ENCODE measurements at places on chromosomes 1 and 21.

DNA sequence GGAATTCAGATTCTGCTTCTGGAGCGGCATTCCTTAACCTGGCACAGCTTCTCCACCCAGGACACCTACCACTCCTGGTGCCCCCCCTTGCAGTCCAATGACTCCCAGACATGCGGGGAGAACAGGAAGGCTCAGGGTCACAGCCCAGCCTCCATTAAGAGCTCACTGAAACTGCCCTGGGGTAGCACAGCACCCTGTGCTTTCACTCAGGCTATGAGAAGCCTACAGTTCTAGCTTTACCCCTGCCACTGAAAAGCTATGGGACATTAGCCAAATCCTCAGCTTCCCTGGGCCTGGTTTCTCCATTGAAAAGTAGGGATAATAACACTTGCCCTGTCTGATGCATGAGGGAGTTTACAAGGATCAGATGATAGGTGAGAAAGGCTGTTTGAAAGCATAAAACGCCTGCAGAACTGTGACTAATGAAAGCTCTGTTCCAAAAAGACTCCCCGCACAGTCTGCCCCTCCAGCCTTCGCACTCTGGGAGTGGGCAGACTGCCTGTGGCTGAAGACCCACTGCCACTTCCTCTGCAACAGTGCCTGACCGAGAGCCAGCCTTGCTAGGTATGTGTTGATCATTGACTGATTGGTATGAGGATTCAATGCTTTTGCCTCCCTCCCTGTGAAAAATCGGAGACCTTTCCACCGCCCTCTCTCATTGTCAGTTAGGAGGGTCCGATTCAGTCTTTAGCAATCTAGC is 2.7 kb upstream of the CLDN19 start:
- no peak for DNase-seq

DNA sequence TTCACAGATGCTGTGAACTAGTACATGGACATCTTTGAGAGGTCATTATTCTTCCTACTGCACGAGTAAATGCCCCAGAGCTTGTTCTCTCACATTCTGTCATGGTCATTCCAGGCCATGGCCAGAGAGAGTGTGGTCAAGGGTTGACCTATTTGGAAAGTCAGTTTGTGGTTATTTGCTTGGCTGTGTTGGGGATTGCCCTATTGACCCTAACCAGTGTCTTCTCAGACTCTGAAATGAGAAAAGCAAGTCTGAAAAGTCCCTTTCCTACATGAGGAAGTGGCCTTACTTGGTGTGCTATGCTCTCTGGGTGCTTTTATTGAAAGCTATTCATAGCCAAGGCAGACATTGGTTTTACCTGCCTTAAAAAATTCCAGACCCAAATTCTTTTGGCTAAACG is 26.6 kb downstream of the CLIC6 start:
- no peak for DNase-seq

GRCh38 chr1:234631721-234632125 is 21.7 kb upstream of the IRF2BP2 start:
- DNase-seq = no peak

DNA sequence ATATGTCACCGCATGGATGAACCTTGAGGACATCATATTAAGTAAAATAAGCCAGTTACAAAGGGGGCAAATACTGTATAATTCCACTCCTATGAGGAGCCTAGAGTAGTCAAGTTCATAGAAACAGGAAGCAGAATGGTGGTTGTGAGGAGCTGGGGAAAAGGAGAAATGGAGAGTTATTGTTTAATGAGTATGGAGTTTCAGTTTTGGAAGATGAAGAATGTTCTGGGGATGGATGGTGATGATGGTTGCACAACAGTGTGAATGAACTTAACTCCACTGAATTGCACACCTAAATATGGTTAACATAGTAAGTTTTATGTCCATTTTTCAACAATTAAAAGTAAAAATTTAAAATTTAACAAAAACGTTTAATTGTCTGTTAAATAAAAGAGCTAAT is 220.9 kb upstream of the JUN start:
- no peak for DNase-seq

DNA sequence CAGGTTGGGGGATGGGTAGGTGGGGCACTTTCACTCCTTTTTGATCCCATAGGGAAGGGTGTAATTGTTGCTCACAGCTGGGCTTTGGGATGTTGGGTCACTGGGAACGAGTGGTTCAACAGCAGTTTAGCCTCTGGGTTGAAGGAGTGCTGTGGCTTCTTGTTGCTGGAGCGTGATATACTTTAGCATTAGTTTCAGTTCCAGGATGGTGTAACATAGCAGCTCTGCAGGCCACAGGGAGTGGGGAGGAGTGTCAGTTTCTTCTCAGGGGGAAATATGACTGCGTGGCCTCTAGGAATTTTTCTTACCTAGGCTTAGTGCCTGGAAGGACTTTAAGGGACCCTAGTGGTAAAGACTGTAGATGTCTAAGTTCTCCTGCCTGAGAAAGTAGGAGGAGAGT is 1105.3 kb upstream of the TMPRSS15 start:
- no peak for DNase-seq

- DNase-seq = no peak
These were observed 82.9 kb downstream of the STUM start for GRCh38 chr1:226631229-226632000.

GRCh38 chr1:185483664-185484450 is 166.8 kb upstream of the IVNS1ABP start:
- DNase-seq = no peak

GRCh38 chr1:45394342-45394741 is 54.1 kb upstream of the MUTYH start:
- DNase-seq = no peak

DNA sequence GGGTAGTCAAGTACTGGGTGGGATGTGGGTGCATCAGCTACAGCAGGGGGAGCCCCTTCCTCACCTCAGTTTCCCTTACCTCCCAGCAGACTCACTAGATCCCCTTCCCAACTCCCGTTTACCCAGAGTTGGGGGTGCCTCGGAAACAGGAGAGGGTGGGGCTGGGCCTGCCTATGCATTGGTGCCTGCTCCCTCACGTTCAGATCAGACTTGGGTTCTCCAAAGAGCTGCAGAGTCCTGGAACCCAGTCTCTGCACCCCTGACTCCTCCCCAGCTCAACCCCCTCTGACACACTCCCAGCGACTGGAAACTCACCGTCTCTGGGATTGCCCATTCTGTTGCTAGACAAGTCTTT is 6.0 kb downstream of the FOXO6 start:
- DNase-seq = no peak

- DNase-seq = no peak
These were observed 111.8 kb downstream of the TAS1R2 start for GRCh38 chr1:18747671-18748070.

- DNase-seq = no peak
These were observed 120.7 kb downstream of the RPS6KC1 start for GRCh38 chr1:213171711-213172110.
